NCI-H187 treated with DMSO at 0.1 percent for 48 hours (cell line): ENCODE measurements at places on chromosomes 12 and 14.

DNA sequence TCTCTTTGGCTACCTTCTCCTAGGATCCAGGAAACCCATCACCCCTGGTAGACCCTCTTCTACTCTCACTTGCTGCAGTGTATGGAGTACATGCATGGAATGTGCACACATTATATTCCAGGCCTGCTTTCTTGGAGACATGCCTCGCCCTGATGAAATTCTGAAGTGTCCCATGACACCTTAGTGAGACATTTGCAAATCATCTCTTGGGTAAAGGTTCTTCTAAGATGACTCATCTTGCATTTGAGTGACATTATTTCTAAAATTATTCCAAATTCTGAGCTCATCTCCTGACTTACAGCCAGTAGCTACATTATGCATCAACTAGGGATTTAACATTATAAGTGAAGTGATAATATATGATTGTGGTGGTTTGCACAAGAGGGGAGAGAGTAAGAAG is 49.8 kb downstream of the SDR9C7 start:
- no peak for DNase-seq

DNA sequence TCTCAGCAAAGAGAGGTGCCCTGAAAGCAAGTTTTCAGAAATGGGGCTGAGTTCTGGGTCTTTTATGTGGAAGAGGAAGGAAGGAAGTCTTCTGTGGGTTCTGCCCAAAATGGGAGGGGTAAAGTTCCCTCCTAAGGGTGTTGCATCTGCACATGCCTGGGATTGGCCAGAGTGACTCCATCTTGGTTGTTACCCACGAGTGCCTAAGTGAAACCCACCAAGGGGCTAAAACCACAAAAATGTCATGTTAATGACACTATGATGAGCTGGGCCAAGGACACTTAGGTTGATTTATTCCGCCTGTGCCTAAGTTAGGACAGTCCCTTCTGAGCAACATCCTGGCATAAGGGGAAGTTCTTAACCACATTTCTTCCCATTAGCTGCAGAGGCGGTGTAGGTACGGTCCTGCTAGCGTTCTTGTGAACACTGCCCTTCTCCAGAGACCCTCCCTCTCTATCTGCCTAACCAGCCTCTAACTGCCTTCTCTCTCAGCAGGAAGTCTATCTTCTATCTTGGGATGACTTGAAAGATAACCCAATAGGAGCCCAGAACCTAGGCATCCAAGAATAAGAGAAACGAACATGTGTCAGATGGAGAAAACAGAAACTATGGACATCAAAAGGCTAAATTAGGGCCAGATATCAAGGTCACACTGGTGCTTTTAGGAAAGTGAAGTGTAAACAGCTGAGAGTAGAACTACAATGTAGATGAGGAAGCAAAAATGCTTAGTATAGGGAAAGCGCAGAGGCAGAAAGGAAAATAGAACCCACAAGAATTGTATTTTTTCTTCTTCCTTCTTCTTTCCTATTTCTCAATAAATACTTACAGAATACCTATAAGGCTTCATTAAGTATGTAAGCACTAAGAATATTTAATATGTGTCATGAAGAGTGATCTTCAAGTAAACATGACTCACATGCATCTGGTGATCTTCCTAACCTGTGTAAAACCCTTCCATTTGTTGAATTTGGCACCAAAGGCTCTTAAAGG is 104.2 kb upstream of the AMN1 start:
- DNase-seq, result no peak

GRCh38 chr12:115763982-115764621 is 513.4 kb downstream of the MED13L start:
- DNase-seq, result no peak

DNA sequence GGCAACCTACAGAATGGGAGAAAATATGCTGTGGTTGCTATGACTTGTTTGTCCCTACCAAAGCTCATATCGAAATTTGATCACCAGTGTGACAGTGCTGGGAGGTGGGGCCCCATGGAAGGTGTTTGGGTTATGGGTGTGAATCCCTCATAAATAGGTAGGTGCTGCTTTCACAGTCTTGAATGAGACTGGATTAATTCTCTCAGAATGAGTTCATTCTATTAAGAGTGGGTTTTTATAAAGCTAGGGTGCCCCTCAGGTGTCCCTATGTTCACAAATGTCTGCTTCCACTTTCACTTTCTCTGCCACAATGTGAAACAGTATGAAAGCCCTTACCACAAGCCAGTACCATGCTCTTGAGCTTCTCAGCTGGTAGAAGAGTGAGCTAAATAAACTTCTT is 133.5 kb downstream of the CPNE8 start:
- no peak for DNase-seq

- DNase-seq, result no peak
These were observed 5.7 kb upstream of the GPR65 start for GRCh38 chr14:87999277-87999676.

DNA sequence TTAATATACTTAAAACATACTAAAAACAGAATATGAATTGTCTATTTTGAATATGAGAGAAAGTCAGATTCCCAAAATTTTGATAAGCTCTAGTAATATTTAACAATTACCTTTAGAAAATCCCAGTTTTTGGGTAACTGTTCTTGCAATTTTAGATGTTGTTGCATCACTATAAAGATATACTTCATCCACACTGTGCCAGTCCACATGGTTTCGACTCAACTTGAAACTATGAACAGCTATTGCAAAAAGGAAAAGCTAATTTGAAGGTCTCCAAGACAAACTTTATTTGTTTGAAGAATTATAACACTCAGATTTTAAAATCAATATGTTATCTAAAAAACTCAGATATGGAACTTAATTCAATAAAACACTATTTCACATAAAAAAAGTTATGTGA is 59.9 kb downstream of the DDHD1 start:
- DNase-seq, result no peak

GRCh38 chr12:62484233-62484632 is 17.6 kb downstream of the MON2 start:
- DNase-seq, result no peak

DNA sequence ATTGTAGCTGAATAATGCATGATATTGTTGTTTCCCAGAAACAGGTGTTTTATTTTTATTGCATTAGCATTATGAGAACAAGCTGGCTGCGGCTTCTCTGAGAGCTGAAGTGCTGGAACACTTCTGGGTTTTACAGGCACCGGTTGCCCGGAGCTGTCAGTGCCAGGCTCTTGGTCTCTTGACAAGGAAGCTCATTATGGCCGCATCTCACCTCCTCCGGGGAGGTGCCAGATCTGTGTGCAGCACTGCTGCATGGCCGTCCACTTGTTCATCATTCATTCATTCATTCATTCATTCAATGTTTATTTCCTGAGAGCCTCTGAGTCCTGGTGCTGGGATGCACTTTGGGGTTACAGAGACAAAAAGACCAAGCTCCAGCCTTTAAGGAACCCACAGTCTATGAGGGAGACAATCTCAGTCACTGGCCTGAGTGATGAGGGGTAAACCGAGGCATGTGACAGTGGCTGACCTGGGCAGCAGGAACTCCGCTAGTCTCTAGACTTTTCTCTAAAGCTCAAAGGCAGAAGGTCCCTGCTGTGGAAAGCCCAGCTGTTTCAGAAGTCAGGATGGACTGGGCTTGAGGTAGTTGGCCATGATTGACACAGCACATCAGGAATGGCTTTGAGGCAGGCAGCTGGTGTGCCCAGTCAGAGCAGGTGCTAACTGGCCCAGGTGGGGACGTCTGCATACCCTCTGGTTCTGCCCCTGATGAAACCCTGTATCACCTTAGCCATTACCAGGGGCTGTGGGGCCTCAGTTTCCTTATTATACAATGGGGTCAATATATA is 181.0 kb downstream of the ADGRD1 start:
- no peak for DNase-seq

DNA sequence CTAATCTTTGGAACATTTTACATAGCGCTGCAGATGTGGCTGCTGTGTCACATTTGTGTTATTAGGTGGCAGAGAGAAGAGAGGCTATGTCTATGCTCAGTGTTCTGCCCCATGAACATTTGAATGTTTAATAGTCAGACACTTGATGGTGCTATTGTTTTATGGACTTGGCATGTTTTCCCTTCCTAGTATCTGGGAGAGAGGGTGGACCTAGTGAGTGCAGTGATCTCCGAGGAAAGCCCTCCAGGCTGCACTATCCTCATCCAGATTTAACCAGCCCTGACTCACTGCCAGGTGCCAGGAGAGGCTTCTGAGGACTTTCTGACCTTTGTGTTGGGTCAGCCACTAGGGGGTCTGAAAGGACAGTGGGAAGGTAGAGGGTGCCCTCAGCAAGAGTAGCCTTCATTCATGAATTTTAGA is 24.3 kb downstream of the ZFC3H1 start:
- DNase-seq, result no peak

DNA sequence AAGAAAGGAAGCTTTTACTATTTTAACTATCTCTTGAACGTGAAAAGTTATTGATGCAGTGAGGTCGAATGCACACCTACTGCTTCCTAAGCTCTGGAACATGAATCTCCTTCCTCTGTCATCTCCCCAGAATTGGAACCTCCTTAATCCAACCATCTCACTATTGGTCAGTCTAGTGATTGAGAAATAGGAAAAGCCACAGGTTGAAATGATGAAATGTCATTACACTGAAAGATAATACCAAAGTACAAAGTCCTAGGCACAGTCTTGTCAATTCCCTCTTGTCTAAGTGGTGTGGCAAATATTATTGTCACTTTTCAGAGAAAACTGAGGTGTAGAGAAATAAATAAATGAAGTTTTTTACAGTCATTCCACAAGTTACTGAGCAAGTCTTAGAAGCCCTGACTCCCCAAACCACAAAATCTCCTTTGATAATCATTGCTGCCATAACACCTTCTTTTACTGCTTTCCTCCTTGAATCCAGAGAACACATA is 19.5 kb upstream of the HIGD1C start:
- no peak for DNase-seq

DNA sequence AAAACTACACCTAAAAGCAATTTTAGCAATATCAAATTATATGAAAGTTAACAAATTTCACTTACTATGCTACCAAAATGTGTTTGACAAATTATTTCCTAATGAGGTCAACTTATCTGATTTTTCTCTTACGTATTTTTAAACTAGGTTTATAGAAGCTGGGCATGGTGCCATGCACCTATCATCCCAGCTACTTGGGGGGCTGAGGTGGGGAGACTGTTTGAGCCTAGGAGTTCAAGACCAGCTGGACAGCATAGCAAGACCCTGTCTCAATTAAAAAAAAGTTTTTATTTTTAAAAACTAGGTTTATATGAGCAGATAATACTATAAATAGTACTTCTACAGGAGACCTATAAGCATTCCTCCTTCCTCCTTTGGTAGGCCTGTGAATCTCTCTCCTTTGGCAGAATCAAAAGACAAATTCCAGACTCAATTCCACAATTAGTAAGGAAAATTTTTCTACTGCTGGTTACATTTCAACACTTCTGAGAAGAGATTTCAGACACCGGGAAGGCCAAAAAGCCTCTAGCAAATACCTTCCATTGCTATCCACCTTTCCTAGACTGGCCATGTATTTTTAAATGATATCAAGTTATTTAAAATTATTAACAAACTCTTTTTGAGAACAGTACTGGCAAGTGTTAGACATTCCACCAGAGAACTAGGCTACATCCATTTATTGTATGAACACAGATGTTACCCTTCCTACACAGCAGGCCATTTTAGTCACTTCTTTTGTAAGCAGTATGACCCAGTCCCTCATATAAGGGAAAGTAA is 34.4 kb downstream of the CDK17 start:
- no peak for DNase-seq

GRCh38 chr12:91093341-91093740 is 18.0 kb downstream of the LUM start:
- no peak for DNase-seq

DNA sequence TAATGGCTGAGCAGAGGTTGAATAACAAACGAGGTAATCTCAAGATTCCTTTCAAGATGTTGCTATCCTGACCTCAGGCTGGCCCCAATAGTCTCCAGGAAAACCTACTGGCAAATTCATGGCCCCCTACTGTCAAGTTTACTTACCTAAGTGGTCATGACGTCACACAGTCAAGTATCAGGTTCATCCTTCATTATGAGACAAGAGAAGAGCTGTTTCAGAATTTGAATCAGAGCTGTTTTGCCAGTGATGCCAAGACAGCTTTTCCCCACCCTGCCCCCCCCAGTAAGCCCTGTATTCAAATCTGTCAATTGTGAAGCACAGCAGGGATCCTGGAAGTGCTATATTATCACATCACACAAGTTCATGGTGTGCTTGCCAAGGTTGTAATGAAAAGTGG is 509.6 kb downstream of the NOVA1 start:
- DNase-seq, result no peak

- DNase-seq, result no peak
These were observed 31.9 kb downstream of the DAD1 start for GRCh38 chr14:22556990-22557623.

DNA sequence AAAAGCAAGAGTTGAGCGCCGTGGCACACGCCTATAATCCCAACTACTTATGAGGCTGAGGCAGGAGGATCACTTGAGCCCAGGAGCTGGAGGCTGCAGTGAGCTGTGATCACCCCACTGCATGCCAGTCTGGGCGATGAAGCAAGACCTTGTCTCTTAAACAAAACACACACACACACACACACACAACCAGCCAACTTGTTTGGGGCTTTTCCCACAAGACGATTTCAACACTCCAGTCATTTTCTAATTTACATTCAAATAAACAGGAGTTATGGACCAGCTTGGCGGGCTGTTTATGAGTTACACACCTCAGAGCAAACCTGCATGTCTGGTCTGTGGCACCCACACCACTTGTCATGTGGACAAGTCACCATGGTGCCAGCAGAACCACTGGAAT is 6.7 kb downstream of the GLTP start:
- no peak for DNase-seq

GRCh38 chr12:38775457-38775856 is 129.9 kb downstream of the CPNE8 start:
- no peak for DNase-seq

DNA sequence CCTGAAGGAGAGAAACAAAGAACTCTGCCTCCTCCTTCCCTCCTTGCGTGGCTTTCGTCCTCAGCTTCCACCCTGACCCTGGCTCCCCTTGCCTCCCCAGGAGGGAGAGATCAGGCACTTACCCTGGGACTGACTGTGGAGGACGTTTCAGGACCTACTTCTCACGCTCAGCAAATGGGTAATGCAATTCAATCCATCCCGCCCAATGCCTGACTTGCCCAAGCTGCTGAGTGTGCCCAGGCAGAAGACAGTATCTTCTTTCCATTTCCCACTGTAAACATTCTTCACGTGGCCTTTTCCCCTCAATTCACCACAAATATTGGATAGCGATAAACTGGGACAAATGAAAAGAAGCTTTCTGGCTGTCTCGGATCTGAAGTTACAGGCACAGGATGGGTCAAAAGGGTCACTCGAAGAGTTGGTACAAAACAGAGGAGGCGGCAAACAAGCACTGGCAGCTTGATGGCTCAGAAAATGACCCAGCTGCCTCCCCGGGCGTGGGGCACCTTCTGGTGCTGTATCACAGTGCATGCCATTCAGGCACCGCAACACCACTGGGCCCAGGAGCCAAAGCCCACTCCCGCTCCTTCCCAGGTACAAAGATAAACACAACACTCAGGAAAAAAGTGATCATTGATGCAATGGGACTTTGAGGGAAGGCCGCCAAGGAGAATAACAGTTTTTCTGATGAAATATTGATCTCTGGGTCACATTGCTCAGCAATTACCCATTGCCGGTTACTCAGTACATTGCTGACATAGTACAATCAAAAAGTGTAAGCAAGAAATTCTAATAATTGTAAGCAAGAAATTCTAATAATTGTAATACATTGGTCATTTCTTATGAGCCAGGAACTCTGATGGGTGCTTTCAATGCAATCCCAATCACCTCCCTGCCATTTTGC is 65.8 kb downstream of the TRIM9 start:
- no peak for DNase-seq

- DNase-seq, result no peak
These were observed 3.9 kb upstream of the NR2C1 start for GRCh38 chr12:95077341-95077740.
